ENCODE measurements at places on chromosomes 2 and 18.

DNA sequence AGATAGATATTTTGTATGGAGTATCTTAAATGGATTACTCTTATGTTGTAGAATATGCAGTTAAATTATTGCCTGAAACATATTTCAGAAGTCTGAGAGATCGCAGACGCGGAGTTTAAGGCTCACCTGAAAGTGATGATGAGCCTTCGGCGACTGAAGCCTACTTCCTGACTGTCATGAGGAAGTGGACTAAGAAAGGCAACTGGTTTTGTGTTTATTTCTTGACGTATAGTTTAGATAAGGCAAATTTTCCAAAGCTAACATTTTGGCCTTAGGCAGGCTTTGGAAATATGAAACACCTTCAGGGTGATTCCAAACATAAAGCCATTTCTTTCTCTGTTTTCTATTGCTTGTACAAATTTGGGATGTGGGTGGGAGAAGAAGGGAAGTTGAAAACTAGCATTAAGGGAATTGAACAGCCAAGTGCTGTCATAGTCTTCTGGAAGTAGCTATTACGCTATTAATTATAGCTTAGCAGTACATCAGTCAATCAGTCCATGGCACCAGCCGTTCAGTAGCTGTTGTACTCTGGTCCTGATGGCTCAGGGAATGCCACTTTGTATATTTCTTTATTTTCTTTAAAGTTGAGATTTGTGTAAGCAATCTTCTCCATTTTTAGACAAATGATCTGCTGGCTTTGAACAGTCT lies 1.5 kb downstream of the GRHL1 start:
- DNase-seq: no peak

DNA sequence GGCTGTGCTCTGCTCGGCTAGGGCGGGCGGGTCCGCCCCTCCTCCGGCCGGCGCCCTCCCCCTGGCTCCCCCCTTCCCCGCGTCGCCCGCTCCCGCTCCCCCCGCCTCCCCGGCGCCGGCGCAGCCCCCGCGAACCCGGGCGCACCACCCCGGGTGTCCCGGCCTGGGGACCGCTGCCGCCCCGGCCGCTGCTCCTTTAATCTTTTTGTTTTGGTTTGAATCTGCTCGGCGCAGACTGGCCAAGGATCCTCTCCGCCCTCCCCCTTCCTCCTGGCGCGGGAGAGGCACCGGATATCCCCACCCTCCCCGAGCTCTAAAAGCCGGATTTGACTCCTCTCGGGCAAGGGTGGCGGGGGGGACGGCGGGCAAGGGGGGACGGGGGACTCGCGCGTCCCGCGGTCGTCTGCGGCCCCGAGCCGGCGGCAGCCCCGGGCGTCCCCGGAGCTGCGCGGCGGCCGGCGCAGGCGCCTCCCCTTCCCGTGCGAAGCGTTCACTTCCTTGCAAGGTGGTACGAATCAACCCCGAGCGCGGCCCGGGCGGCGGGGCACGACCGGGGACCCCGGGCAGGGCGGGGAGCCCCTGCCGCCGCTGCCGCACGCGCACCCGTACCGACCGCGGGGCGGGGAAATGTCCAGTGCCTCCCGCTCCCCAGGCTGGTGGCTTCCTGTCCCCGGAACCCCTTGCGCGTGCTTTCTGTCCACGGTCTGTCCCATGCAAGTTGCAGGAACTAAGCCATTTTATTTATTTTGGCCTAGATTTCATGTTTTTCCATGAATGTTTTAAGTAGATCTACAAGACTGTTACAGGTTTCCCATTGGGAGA lies at the start of gene PTGR3:
Gene PTGR3 (minus strand): TSS at position 11 of the 822 bp plus-strand sequence. CDS start 81 bp downstream, outside the sequence.
- DNase-seq: peak; percentile 92

DNA sequence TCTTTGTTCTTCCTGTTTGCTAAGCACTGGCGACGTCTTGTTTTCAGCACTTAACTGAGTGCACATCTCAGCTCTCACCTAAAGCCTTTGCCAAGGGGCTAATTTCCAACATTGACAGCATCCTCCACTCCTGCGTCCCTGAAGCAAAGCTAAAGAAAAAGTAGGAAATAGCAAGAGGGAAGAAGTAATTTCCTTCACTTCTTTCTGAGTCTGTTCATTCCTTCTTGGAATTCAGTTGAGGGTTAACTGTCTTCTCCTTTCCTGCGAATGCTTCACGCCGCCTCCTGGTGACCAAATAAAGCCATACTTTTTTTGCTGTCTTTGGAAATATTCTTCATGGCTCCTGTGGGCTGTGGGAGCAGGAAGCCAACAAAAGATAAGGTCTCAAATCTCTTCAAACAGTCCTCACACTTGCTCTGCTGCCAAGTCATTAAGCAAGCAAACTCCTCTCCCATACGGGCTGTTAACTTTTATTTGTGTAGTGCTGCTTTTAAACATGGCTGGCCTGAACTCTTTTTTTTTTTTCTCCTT lies 100.9 kb downstream of the DPP10 start:
- DNase-seq: peak; percentile 19

DNA sequence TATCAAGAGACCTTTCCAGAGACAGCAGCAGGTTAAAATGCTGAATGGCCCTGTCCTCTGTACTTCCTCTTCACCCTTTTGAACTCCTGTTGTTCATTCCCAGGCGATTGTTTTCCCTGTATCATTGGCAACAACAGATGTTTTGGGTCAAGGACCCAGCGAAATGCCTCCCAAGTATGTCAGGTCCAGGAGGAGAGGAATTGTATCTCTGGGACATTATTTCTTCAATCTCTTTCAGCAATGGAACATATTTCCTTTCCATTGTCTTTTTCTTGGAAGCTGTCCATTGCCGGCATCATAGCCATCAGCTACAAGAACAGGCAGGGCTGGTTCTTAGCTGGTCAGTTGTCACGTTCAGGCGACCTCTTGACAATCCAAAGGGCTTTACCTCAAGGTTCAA lies 76.2 kb downstream of the NRP2 start:
- DNase-seq: no peak

- DNase-seq: peak; percentile 93
Observed at GRCh38 chr2:223846515-223846914, 9.1 kb upstream of the AP1S3 start.

DNA sequence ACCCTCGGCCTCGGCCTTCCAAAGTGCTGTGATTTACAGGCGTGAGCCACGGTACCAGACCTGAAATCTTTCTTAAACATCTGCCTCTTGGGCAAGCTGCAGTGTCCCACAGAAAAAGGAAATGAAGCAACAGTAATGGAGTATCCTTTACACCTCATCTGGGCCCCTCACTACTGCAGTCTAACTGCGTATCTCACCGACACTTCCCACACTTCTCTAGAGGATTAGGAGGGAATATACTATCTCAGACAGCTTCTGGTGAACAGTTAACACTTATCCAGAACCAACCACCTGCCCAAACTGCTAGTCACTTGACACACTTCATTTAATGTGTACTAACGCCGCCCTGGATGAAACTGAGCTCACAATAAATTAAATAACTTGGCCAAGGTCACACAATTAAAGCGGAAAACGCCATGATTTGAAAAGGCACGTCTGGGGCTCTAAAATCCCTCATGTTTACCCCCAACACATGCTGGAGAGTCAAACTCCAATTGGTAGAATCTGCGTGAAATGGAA lies 993 bp downstream of the COX7A2L start:
- DNase-seq: no peak

DNA sequence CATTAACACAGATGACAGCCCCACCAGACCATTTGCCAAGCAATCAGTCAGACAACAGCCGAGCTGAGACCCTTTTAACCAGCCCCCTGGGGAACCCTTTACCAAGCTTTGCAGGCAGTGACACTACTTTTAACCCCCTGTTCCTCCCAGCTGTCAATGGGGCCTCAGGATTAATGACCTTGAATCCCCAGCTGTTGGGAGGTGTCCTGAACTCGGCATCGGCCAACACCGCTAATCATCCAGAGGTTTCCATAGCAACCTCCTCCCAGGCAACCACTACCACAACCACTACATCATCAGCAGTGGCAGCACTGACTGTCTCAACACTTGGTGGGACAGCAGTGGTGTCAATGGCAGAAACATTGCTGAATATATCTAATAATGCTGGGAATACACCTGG lies 160.9 kb upstream of the EPC2 start:
- no peak for DNase-seq

GRCh38 chr2:37886745-37887144 lies 38.3 kb upstream of the RMDN2 start:
- DNase-seq: peak; percentile 71

GRCh38 chr18:9726175-9726574 lies 18.1 kb downstream of the RAB31 start:
- DNase-seq: no peak

GRCh38 chr2:185522472-185522871 lies 216.1 kb upstream of the FSIP2 start:
- no peak for DNase-seq

DNA sequence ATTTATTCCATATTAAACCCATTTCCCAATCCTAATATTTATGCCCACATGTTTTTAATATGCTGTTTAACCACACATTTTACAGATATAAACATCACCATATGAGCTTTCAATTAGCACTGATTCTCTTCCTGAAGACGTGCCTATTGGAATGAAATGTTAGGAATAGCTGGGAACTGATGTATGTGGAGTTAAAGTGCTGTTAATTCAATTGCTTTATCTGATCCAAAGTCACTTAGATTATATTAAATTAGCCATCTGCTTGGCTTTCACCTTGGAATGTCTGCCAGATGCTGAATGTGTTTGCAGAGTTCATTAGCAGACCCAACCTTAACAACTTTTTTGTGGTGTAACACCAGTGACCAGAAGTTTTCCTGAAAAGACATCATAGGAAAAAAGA lies 942.9 kb upstream of the KLHL29 start:
- DNase-seq: no peak

DNA sequence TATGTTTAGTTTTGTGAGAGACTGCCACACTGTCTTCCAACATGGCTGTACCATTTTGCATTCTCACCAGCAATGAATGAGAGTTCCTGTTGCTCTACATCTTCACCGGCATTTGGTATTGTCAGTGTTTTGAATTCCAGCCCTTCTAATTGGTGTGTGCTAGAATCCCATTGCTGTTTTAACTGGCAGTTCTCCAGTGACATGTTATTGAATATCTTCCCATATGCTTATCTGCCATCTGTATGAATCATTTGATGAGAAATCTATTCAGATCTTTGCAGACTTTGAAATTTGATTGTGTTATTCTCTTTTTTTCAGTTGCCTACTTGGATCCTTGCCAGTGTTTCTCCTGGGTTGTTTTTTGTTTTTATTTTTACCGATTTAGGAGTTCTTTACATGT lies 99.0 kb downstream of the SNTG2 start:
- peak; percentile 90 for DNase-seq

- DNase-seq: no peak
Observed at GRCh38 chr2:141063406-141063805, 1067.4 kb downstream of the LRP1B start.

DNA sequence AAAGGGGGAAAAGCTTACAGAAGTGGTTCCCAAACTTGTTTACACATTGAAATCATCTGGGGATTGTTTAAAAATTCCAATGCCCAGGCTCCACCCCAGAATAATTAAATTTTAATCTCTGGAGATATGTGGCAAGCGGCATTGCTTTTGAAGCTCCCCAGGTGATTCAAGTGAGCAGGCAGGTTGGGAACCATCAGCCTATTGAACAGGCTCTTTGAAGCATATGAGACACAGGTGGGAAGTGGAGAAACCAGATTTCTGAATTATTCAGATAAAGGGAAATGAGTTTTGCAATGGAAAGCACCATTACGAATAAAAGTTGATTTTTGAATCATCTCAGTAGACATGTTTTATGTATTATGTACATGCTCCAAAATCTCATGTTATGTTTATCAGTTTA lies 57.6 kb upstream of the NOSTRIN start:
- DNase-seq: no peak

DNA sequence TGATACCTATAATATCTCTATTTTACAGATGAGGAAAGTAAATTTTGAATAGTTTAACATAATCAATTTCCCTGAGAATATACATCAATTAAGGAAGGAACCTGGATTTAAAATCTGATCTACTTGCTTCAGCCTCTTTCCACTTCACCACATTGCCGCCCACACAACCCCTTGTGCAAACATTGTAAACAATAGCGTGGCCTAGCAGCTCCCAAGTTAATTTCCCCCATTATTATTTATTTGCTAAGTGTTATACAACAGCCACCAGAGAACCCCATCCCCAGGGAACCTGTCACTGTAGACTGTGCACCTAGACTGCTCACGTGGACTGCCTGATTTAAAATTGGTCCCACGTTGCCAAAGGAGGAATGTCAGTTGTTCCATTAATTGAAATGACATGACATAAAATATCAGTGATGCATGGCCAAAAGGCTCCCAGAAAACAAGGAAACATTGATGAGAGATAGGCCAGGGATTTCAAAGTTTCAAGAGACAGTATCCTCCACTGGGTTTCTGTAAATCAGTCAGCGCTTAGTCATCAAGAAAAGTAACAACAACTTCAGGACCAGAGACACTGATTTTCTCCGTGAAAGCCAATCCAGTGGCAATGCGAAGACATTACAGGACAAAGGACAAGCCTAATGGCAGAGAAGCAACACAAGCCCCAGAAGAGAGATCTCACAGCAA lies 41.3 kb downstream of the SCG2 start:
- DNase-seq: peak; percentile 18

DNA sequence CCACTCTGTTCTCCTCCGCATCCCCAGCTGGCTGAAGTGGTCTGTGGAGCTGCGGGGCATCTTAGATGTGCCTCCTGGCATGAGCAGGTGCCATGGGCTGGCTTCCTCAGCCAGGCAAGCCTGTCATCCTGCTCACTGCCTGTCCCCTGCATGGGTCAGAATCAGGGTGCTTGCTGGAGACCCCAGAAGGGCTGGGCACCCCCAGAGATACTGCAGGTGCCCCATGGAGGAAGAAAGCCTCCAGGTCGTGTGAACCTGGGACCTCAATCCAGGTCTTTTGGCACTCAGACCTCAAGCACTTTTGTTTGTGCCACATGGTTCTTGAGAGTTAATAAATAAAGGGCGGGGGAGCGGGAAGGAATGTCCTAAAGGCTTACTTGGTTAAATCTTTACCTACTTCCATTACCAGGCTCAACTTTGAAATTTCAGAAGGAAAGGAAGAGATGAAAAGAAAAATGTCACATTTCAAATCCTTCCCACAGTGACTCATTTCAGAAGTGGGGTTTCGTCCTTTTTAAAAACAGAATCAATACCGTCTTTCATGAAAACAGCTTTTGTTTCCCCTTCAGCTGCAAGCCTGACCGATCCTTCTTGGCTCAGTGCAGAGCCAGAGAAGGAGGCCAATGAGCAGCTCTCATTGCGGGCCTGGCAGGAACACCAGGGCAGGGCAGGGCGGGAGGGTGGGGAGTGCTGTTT lies 69.9 kb downstream of the RHOB start:
- DNase-seq: no peak

DNA sequence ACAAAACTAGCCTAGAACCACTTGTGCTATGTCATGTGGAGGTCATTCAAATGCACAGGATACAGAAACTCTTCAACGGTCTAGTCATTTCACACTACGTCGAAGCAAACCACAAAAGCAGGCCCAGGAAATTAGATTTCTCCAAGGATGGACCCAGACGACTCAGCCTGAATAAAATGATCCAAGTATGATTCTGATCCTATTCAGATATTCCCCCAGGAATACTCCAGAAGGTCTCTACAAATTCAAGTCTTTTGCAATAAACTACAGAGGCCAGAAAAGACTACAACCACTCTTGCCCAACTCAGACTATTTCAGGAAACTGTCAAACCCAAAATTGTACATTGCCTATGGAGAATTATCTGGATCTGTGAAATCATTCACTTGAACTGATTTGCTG lies 422.5 kb downstream of the METTL4 start:
- DNase-seq: no peak

Measured in fibroblast of skin of back (primary cell).